Fibroblast of skin of scalp (primary cell): ENCODE measurements at places on chromosomes 1 and 21.
A peak's percentile ranks its signal among the peaks of the same experiment; 100 is the strongest.

DNA sequence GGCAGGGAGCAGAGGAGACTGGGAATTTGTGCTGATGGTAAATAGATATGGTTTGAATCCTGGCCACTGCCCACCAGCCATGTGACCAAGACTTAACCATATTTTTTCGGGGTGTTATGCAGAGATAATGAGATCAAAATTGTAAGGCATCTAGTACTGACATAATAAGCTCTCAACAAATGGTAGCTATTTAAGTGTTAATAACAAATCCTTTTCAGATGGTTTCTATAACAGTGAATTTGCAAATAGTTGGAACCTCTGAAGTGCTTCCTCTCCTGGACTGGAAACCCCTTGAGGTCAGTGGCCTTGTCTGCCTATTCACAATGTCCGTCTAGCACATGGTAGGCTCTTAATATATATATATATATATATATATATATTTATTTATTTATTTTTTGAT, 64.7 kb downstream of the MDM4 start:
- DNase-seq: no peak

DNA sequence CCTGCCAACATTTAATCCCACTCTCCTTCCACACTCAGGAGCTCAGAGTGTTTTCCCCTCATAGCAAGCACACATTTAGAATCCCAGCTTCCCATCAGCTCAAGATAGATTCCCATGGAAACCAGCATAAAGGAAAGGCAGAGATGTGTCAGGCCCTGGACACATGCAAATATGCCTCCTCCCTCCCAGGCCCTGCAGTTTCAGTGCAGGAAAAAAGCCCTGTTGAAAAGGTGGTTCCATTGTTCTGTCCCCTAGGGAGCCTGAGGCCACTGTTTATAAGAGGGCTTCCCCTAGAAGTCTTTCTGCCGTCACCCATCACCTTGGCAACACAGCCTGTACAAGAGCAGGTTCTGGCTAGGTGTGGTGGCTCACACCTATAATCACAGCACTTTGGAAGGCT, 3.6 kb downstream of the CACNA1S start:
- DNase-seq: no peak

DNA sequence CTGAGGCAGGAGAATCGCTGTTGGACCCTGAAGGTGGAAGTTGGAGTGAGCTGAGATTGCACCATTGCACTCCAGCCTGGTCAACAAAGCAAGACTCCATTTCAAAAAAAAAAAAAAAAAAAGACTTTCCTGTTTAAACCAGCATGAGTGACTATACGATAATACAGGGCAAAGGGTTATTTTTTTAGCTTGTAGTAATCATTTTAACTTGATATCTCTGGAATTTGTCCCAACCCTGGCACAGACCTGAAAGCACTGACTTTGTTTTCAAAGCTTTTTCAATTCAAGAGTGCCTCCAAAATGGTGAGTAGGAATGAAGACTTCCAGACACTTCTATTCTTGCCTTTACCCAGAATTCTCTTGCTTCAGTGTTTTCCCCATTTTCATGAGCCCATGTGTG, 4.4 kb upstream of the TMCO2 start:
- peak; percentile 15 for DNase-seq

GRCh38 chr1:30598571-30599114, 124.7 kb downstream of the MATN1 start:
- no peak for DNase-seq

DNA sequence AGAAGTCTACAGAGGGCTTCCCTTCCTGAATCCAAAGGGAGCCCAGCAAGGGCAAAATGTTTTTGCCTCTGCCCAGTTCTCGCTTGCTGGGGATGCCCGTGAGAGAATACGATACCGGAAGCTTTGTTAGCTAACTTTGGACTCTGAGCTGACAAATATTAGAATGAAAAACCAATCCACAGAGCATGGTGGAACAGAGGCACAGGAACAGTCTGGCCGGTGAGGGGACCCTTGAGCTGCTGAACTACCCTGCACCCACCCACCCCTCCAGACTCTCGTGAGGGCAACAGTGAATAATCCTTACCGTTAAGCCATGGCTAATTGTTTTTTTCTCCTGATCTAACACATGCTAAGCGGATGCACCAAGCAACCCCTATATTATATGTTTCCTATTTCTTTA, 76.3 kb upstream of the AKT3 start:
- DNase-seq: no peak

GRCh38 chr1:226975259-226976250, 35.5 kb downstream of the COQ8A start:
- DNase-seq: no peak

DNA sequence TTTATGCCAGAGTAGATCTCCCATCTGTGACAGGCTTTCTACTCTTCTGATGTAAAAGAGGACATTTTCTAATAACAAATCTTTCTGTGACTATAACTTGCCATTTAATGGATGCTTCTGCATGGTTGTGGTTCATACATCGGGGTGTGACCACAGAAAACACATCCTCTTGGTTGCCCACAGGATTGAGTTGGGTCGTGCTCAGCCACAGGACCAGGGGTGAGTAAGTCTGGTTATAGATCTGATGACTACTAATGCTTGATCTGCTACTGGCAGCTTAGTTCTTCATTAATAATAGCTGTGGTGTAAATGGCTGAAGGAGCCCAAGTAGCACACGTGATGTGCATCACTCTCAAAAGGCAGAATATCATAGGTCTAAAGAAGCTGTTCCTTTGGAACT, 328.2 kb downstream of the RWDD3 start:
- no peak for DNase-seq

GRCh38 chr1:70819785-70820184, 227.8 kb downstream of the PTGER3 start:
- DNase-seq: no peak

DNA sequence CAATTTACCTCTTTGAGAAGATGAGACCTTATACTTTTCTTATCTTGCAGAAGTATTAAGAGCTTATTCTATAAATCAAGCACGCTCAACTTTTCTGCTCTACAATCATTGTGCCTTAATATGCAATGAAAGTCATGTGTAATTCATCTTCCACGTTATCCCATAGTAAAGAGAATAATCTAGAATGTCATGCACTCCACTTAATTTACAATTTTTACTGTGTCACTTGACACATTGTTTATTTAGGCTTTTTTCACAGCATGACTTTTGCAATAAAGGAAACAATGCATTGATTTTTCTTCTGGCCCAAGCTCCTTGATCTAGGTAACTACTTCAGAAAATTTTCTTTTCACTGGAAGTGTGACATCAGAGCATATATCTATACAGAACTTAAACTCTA, 290.9 kb downstream of the HHIPL2 start:
- DNase-seq: no peak
